NCI-H69 (cell line): ENCODE measurements at places on chromosomes 2 and 18.

DNA sequence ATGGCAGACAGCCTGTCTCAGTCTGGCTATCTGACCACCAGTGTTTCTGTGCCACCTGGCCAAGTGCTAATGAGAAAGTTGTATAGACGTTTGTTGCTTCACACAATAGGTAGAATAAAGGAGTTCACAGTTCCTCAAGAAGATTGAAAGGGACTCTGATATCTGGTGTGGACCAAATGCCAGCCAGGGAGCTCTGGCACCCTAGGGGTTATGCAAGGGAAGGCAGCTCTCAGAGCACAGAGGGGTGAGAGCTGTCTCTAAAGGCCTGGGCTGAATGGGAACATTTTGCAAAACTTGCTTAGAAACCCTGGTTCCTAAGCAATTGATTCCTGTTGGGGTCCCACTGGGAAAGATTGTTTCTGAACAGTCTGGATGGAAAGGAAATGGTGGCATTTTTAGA is 553.8 kb downstream of the EPHA4 start:
- DNase-seq, result peak; percentile 2

DNA sequence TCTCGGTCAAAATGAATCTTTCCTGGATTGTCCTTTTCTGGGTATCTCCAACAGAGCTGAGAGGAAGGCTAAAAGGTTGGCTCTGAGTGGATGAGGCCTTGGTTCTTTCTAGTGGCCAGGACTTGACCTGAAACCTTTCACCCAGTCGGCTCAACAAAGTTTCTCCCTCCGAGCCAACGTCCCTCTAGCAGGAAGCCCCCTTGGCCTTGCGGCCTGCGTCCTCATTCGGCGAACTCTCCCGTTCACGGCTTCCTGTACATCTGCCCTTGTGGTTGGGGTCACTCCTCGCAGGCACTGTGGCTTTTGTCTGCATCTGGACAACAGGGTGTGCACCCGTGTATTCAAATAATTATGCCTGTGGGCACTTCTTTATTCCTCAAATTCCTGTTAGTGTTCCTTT is 9.4 kb upstream of the SIX3 start:
- no peak for DNase-seq

GRCh38 chr18:71505526-71505925 is 1038.6 kb downstream of the CBLN2 start:
- DNase-seq, result no peak

- DNase-seq, result peak; percentile 46
These were observed 686 bp upstream of the PNO1 start for GRCh38 chr2:68157002-68157401.

DNA sequence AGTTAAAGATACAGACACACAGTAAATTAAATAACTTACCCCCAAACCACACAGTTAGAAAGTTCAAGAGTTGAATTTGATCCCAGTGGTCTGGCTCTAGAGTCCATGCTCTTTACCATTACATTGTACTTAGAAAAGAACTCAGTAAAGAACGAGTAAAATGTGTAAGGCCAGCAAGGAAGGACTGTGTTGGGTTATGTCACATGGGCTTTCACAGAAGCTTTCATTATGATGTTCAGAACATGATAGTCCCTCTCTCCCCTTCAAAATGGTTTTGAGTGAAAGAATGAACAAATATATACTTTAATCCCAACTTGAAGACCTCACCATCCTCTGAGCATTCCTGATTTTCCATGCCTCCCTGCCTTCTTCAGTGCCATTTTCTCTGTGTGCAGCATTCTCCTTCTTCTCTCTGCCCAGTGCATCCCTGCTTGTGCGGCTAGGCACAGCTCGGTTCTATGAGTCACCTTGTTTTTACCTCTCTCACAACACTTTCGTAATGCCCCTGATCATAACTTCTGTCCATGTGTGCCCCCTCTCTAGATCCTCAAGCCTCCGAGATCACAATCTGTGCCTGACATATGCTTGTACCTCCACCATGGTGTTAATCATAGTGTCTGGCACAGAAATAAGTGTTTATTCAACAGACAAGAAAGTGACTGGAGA is 22.0 kb downstream of the RASGRP3 start:
- no peak for DNase-seq

GRCh38 chr2:36770542-36771287 is 74.2 kb downstream of the VIT start:
- peak; percentile 34 for DNase-seq

DNA sequence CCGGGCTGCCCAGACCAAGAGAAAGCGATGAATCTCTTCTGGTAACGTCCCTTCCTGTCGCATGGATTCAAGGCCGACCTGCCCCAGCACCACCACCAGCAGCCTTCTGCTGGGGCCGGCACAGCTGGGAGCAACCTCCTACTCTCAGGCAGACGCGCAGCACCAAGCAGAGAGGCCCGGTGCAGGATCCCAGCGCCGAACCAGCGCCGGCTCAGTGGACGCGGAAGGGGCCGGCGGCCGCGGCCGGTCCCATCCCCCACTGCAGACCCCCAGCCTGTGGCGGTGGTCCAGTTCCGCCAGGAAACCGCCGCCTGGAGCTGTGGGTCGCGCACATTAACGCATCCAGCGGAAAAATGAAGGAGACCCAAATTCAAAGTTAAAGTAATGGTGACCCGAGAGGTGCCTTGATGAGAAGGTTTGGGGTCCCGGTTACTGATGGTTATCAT is 525 bp upstream of the MAL start:
- peak; percentile 54 for DNase-seq

GRCh38 chr18:54712306-54712705 is 116.0 kb upstream of the RAB27B start:
- no peak for DNase-seq

DNA sequence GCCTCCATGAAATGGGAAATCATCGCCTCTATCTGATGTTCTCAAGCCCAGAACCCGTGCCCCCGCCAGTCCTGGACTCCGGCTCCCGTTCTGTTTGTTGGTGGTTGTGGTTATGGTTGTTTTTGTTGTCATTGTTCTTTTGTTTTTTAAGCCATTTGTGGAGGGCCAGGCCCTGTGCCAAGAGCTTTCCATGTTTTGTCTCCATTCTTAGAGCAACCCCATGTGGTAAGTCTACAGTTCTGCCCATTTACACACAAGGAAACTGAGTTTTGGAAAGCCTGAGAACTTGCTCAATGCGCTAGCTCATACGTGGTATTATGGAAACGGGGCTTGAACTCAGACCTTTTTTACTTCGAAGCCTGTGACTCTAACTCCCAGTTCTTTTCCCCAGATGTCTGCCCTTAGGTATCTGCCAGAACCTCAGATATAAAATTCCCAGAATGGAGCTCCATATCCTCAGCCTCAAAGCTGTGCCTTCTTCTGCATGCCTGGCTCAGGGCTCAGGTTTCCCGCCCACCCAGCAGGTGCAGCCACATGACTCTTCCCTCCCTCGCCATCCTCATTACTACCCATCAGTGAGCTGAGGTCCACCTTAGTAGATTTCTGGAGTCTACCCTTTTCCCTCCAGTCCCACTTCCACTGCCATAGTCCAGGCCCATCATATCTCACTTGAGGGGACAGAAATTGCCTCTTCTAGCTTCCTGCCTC is 194.1 kb downstream of the KLHL29 start:
- peak; percentile 6 for DNase-seq

GRCh38 chr2:58158481-58158880 is 82.6 kb downstream of the FANCL start:
- DNase-seq, result no peak

DNA sequence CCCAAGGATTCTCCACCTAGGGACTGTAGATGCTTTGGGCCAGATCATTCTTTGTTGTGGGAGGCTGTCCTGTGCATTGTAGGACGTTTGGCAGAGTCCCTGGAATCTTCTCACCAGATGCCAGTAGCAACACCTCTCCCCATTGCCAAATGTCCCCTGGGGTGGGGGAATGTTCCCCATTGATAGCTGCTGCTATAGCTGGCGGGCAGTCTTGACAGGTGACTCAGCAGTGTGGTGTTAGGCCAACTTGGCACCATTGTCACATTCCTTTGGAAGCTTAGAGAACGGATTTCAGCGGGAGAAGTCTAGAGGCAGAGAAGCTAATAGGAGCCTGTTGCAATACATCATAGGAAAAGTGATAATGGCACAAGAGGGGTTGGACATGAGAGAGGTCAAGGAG is 495.7 kb upstream of the SMIM21 start:
- DNase-seq, result no peak

DNA sequence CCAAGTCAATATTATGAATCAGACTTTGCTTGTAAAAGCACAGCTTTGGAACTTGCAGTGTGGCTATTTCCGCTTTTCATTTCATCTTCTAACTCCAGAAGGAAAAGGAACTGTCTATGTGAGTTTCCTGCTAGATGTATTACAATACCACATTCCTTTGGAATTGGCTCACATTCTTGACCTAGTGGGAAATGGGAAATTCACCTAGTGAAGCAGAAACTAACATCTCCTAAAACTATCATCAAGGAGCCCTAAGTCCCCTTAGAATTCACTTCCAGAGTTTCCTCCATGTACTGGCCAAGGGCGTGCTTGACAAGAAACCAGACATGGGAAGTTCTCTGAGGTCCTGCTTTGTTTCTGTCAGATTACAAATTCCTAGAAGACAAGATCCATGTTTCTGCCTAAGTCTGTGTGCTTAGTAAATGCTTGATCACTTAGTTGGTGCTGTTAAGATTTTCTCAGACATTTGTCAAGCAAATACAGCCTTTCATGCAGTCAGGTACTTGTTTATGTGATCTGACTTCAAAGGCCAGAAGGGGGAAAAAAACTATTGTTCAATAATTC is 275.7 kb upstream of the FN1 start:
- DNase-seq, result no peak
